ENCODE measurements at places on chromosomes 5 and 9. TPM values are rescaled to one million over a fixed set of nuclear protein-coding genes. Genes with fewer than 3 reads are reported as not detected.

The CDX1 gene
- total RNA-seq, result not detected

The ZFP2 gene
- 1.1 TPM for total RNA-seq

The GDNF gene
- total RNA-seq, result 0.30 TPM

The BBLN gene
- total RNA-seq, result 124 TPM

DNA sequence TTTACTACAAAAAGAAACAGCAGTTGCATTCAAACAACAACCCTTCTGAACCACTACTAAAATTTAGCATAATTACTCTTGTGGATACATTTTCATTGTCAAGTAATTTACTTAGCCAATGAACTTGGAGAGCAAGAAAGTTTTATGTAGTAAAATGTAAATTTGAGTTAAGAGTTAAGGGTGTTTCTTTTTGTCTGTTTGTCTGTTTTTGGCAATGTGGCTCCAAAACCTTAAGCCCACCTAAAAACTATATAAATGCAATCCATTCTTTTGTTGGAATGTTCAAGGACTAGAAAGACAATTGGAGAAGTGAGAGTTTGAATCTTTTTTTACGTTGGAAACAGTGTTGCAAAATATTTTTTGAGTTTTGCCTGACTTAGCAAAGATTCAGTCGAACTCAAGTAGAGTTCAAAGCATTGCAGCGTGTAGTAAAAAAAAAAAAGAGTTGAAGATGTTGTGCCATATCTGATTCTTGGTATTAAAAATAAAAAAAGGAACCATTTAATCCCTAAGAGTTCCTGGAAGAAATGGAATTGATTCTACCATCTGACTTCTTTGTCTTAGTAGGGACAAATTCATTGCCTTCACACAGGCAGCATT is 867 bp downstream of the SYK start:
- H3K4me1 ChIP-seq, result peaks cover 49% of the 10 kb centered on the region
- no peaks in the 10 kb centered on the region for H3K36me3 ChIP-seq
- H3K4me3 ChIP-seq, result peak overlapping the region; percentile 58
- H3K27me3 ChIP-seq, result no peaks in the 10 kb centered on the region
- DNase-seq, result no peak

- H3K4me3 ChIP-seq, result no peak overlapping the region
- H3K27me3 ChIP-seq, result no peaks in the 10 kb centered on the region
- no peaks in the 10 kb centered on the region for H3K36me3 ChIP-seq
Measured at GRCh38 chr5:179199246-179199645, 139.1 kb downstream of the ZNF354C start.

DNA sequence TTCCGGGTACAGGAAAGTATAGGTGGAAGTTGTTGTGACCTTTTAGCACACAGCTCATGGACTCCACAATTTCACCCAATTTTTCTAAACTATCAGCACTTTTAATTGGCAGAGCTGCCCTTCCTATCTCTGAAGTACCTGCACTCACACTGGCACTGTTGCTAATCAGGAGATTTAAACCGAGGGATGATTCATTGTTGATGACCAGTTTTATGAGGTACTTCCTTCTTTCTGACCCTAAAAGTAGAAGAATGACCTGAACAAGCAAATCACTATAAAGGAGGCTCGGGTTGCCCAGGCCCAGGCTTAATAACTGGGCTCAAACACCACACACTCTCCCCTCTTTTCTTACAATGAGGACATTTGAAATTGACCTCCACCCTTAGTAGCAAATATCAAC is 105.9 kb downstream of the KCNN2 start:
- H3K27ac ChIP-seq, result no peak overlapping the region
- H3K36me3 ChIP-seq, result no peaks in the 10 kb centered on the region
- no peaks in the 10 kb centered on the region for H3K27me3 ChIP-seq
- DNase-seq, result no peak

GRCh38 chr5:134594336-134594735 is 38.3 kb downstream of the SAR1B start:
- no peak overlapping the region for H3K4me3 ChIP-seq
- peaks cover 4% of the 10 kb centered on the region for H3K4me1 ChIP-seq
- no peak for DNase-seq
- no peaks in the 10 kb centered on the region for H3K27me3 ChIP-seq

GRCh38 chr5:154344461-154344860 is 101.3 kb upstream of the SAP30L start:
- no peak overlapping the region for H3K4me3 ChIP-seq
- no peaks in the 10 kb centered on the region for H3K4me1 ChIP-seq
- no peaks in the 10 kb centered on the region for H3K36me3 ChIP-seq
- no peaks in the 10 kb centered on the region for H3K27me3 ChIP-seq

GRCh38 chr5:160166973-160167623 is 47.8 kb upstream of the PWWP2A start:
- no peaks in the 10 kb centered on the region for H3K27me3 ChIP-seq
- H3K27ac ChIP-seq, result no peak overlapping the region
- no peak for DNase-seq
- no peak overlapping the region for H3K4me3 ChIP-seq
- peaks cover 6% of the 10 kb centered on the region for H3K4me1 ChIP-seq

- H3K27me3 ChIP-seq, result no peaks in the 10 kb centered on the region
- H3K27ac ChIP-seq, result peak overlapping the region; percentile 70
- DNase-seq, result no peak
- H3K36me3 ChIP-seq, result no peaks in the 10 kb centered on the region
Measured at GRCh38 chr9:38079461-38080031, 10.5 kb upstream of the SHB start.

DNA sequence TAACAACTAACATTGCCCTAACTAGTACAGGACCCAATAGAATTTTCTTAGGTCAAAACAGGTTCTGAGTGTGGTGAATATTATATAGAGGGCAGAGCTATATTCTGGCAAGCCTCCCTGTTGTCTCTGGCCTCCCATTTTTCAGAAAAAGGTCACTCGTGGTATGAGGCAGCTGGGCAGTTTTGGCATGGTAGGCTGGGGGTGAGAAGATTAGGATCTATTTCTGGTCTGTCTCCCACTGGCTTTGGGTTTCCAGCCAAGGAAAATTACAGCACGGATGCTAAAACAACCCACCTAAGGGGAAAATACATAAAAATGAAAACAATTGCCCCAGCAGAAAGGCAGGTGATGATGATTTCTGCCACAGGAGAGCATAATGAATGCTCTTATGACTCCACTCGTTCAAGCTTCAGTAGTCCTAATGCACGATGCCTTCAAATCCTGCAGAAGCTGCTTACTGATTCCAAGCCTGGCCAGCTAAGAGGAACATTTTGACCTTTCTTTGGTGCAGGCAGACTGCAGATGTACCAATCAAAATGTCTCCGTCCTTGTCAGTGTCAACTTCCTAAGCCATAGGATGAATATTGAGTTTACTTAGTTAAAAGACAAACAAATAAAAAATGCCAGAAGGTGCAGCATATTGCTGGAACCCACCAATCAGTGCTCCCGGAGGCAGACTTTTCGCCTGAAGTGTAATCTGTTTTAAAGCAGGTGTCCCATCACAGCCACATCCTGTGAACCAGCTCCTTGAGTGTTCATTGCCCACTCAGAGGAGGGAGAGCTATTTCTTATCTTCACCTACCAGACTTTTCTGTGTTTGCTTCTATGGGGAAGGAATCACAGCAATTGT is 435.4 kb downstream of the ZSWIM6 start:
- H3K4me1 ChIP-seq, result no peaks in the 10 kb centered on the region
- DNase-seq, result no peak
- no peaks in the 10 kb centered on the region for H3K27me3 ChIP-seq

- H3K27ac ChIP-seq, result no peak overlapping the region
- H3K27me3 ChIP-seq, result no peaks in the 10 kb centered on the region
- no peaks in the 10 kb centered on the region for H3K4me1 ChIP-seq
- no peaks in the 10 kb centered on the region for H3K36me3 ChIP-seq
- DNase-seq, result no peak
- no peak overlapping the region for H3K4me3 ChIP-seq
Measured at GRCh38 chr5:169577951-169578350, 5.6 kb upstream of the SPDL1 start.

GRCh38 chr9:89879701-89880100 is 274.9 kb downstream of the GADD45G start:
- no peak overlapping the region for H3K27ac ChIP-seq
- DNase-seq, result no peak
- peaks cover 16% of the 10 kb centered on the region for H3K4me1 ChIP-seq
- H3K36me3 ChIP-seq, result no peaks in the 10 kb centered on the region
- no peak overlapping the region for H3K4me3 ChIP-seq

DNA sequence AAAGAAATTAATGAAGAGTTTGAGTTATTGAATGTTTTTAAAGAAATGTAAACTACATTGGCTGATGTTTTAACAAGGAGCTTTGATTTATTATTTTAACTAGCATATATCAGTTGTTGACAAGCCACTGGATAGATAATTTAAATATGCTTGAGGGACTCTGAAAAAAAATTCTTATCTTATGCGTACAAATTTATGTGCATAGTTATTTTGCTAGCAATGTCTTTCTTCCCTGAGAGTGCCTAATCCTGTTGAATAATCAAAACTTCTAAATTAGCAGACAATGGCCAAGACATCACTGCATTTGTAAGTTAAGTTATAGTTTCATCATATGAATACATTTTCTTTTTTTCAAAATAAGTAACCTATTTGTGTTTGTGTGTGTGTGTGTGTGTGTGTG is 342.3 kb downstream of the MED10 start:
- H3K4me3 ChIP-seq, result no peak overlapping the region
- H3K27ac ChIP-seq, result no peak overlapping the region
- no peaks in the 10 kb centered on the region for H3K4me1 ChIP-seq
- DNase-seq, result no peak

Measured in esophagus squamous epithelium (tissue), 5 donors.